ENCODE measurements at places on chromosomes 13 and 19.

DNA sequence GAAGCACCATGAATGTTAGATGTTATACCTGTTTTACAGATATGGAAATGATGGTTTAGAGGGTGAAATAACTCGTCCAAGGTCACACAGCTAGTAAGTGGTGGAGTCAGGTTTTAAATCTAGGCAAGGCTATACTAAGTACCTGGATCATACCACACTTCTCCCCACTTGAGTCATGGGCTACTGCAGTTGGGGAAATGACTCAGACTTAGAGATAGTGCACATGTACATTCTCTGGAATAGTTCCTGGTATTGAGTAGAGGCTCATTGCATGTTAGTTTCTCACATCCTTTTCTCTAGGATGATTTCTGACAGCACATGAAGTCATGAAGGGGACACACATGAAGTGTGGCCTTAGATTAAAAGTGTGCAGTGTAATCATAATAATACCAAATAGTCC is 76.2 kb upstream of the TNFSF11 start:
- DNase-seq: no peak

- DNase-seq: no peak
Measured at GRCh38 chr13:106052200-106052767, 483.2 kb downstream of the EFNB2 start.

DNA sequence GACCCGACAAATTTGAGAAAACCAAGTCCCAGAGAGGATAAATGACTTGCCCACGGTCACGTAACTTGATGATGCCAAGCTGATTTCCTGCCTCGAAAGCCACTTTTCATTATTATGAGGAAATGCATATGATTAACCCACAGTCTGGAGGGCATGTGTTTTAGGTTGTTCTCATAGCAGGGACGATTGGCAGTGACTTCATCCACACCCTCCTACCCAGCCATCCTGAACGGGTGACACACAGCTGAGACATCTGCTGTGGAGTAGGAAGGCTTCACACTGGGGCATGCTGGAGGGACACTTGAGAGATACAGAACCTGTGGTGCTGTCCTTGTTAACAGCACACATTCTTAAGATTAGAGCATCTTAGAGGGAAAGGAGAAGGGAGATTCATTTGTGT is 65.4 kb upstream of the WDFY2 start:
- DNase-seq: no peak

DNA sequence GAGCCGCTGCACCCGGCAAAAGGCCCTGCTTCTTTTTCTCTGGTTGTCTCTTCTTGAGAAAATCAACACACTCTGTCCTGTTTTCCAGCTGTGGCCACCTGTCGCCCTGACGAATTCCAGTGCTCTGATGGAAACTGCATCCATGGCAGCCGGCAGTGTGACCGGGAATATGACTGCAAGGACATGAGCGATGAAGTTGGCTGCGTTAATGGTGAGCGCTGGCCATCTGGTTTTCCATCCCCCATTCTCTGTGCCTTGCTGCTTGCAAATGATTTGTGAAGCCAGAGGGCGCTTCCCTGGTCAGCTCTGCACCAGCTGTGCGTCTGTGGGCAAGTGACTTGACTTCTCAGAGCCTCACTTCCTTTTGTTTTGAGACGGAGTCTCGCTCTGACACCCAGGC is 17.2 kb downstream of the LDLR start:
- no peak for DNase-seq

GRCh38 chr13:80841414-80841813 is 500.5 kb upstream of the SPRY2 start:
- DNase-seq: no peak

DNA sequence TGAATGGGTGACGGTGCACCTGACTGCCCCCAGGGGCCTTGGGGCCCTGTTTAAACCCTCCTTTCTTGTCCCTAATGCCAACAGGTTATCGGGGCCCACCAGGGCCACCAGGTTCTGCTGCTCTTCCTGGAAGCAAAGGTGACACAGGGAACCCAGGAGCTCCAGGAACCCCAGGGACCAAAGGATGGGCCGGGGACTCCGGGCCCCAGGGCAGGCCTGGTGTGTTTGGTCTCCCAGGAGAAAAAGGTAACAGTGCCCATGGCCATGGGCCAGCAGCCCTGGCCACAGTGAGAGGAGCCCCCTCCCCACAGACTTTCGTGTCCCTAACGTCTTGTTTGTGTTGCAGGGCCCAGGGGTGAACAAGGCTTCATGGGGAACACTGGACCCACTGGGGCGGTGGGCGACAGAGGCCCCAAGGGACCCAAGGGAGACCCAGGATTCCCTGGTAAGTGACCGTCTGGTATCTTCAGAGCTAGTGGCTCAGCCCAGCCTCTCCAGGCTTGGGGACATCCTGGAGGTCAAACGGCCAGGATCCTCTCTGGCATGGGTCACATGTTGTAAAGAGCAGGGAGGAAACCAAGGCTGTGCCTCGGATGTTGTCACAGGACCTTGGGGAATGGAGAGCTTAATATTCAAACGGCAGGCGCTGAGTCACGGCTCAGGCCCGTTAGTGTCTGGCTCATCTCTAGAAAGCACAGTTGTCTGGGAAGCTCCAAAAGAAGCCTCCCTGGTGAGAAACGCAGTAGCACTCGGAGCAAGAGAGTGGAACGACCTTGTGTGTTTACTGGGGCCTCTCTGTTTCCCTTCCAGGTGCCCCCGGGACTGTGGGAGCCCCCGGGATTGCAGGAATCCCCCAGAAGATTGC is 58.3 kb downstream of the RAB20 start:
- no peak for DNase-seq

GRCh38 chr13:23960566-23961156 is 63.4 kb upstream of the C1QTNF9B start:
- no peak for DNase-seq

DNA sequence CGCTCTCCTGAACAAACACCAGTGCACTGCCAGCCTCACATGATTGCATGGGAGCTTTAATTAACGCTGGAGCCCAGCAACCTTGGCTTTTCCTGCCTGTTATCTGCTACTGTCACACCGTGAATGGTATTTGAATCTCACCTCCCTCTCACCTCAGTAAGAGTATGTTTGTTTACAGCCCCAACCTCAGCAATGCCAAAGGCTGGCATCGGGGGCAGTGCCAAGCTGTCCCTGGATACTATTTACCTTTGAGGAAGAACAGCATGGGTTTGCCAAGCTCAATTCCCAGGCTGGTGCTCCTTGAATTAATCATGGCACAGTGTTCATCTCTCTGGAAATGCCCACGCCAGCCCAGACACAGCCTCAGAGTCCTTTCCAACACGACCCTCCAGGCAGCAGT is 57.2 kb upstream of the SERPINE3 start:
- peak; percentile 11 for DNase-seq

DNA sequence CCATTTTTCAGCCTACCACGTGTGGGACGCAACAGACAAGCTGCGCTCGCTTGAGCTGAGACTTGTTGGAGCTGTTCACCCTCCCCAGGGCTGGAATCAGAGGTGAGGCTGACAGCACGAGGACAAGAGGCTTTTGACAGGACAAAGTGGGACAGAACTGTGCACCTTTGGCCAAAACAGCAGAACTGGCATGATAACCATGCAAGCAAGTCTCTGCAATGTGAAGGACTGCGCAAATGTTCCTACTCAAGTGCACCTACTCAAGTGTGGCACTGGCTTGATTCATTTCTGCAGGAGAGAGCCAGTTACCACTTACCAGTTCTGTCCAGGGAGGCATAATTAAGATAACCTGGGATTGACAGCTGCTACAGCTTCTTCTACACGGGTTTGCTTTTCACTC is 62.2 kb upstream of the TM9SF2 start:
- DNase-seq: no peak

GRCh38 chr13:63449550-63449949 is 2033.9 kb upstream of the PCDH20 start:
- DNase-seq: no peak

DNA sequence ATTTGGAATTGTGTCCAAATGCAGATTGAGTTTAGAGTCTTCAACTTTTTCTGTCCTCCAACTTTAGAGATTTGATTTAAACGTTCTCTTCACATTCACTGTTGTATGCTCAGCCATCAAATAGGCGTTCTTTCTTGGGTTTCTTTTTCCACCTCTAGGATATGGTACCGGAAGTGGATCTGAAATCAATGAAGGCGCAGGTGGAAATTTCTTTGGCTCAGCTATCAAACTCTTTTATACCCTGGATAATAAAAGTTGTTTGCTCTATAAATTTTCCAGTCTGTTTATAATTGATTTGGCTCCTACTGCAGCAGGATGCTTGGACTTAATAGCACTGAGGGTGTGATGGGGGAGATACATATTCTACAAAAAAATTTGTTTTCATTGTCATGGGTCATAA is 1.6 kb downstream of the COG3 start:
- DNase-seq: no peak

DNA sequence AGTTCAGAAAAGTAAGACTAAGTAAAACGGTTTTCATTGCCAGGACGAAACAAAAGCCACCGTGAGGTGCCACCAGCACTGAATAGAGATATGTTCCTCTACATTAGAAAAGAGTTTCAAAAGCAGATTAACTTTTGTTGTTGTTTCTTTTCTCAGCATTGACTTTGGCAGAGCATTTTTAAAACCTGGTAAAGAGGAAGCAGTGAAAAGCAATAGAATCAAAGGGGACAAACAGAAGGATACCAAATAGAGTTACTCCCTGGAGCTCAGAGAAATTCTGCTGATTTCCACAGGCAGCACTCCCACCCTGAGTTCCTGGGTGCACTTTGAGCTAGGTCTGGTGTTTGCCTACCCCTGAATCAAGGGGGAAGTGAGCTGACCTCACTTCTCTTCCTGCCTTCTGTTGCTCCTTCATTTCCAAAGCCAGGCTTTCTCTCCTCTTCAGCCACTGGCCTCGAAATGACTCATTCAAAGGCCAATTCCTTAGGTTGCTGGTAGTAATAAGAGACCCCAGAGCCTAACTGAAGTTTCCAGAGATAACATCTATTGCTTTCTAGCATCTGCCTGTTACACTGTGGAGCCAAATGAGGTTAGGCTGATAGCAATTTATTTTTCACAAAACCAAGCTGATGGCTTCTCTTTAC is 11.3 kb upstream of the ERICH6B start:
- no peak for DNase-seq

- DNase-seq: no peak
Measured at GRCh38 chr13:28204690-28205443, 66.5 kb downstream of the PAN3 start.

- no peak for DNase-seq
Measured at GRCh38 chr13:44273991-44274770, 99.4 kb upstream of the SERP2 start.

DNA sequence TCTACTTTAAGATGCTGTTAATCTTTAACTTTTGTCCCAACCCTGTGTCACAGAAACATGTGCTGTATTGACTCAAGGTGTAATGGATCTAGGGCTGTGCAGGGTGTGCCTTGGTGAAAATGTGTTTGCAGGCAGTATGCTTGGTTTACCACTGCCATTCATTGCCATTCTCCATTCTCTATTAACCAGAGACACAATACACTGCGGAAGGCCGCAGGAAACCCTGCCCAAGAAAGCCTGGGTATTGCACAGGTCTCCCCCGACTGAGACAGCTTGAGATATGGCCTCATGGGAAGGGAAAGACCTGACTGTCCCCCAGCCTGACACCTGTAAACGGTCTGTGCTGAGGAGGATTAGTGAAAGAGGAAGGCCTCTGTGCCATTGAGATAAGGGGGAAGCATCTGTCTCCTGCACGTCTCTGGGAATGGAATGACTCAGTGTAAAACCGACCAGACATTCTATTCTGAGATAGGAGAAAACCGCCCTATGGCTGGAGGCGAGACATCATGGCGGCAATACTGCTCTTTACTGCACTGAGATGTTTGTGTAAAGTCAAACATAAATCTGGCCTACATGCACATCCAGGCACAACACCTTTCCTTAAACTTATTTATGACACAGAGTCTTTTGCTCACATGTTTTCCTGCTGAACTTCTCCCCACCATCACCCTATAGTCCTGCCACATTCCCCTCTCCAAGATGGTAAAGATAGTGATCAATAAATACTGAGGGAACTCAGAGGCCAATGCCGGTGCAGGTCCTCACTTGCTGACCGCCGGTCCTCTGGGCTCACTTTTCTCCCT is 13.1 kb upstream of the ZNF888 start:
- no peak for DNase-seq

DNA sequence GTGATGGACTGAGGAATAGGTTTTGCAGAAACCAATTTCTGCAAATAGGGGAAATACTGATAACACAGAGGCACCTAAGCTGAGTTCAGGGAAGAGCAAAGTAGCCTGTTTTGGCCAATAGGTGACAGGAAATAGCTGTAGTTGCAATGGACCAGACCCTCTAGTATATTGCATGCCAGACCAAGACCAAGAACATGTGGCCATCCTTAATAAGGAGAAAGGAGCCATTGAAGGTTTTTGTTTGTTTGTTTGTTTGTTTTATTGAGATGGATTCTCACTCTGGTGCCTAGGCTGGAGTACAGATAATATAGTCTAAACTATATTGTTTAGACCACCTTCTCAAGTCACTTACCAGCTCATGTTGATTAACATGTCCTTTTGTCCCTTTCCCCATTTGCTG is 101.5 kb downstream of the ZNF557 start:
- no peak for DNase-seq

- DNase-seq: no peak
Measured at GRCh38 chr13:43688227-43688907, 98.4 kb downstream of the ENOX1 start.

GRCh38 chr13:92657565-92657964 is 569.0 kb upstream of the GPC6 start:
- no peak for DNase-seq

- DNase-seq: peak; percentile 36
Measured at GRCh38 chr19:18899624-18900560, 3.9 kb upstream of the CERS1 start.

GRCh38 chr19:18419699-18420460 is 682 bp downstream of the SSBP4 start:
- no peak for DNase-seq

DNA sequence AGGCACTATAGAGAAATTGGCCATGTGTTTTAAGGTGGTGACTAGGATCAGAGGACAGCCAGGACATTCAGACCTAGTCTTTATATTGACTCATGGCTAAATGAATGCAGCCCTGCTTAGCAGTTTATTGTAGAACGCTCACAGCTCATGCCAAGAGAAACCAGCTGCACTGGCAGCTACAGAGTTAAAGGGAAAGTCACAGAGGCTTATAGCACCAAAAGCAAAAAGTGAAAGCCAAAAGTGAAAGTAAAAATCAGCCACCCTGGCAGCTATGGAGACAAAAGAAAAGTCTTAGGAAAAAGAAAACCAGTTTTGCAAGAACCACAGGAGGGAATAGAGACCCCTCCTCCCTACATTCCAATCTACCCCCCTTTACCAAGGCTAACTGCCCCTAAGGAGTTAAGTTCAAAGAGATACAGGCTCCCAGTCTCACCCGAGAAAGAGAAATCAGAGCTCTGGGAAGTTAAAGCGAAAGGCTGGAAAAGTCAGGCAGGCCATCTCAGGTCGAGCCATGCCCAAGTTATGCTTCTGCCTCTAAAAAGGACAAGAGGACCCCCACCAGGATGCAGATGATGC is 99.0 kb downstream of the ZNF429 start:
- no peak for DNase-seq

GRCh38 chr13:99419591-99420243 is 81.6 kb upstream of the TM9SF2 start:
- DNase-seq: no peak

DNA sequence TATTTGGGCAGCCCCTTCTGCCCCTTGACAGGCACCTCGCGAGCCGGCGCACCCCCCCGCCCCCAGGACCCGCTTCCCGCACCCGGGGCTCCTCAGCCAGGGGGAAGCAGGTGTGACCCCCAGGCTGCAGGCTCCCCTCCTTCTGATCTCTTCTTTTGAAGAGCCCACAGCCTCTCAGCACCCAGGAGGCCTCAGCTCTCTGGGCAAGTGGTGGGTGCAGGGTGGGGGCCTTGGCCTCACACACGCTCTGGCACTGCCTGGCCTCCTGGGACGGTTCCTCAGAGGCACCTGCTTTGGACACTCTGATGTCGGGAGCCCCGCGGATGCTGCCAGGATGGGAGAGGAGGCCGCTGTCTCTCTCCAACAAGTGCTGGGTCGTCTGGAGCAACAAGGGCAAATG is 1.5 kb upstream of the C13orf46 start:
- no peak for DNase-seq

All from H9 (cell line).